ENCODE measurements at places on chromosomes 7 and 10.

GRCh38 chr10:62811159-62811875 lies 4.8 kb downstream of the EGR2 start:
- no peak for DNase-seq

DNA sequence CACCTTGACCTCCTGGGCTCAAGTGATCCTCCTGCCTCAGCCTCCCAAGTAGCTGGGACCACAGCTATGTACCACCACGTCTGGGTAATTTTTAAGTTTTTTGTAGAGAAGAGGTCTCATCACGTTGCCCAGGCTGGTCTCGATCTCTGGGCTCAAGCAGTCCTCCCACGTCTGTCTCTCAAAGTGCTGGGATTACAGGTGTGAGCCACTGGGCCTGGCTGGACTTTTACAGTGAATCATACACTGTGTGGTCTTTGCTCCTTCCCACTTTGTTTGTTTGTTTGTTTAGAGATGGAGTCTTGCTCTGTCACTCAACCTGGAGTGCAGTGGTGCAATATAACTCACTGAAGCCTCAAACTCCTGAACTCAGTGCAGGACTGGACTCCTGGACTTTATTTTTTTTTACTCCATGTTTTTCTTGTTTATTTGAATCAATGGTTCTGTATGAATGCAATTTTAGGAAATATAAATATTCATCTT lies 12.5 kb downstream of the PPIA start:
- no peak for DNase-seq

GRCh38 chr7:128446306-128446705 lies 9.4 kb upstream of the HILPDA start:
- DNase-seq, result no peak

DNA sequence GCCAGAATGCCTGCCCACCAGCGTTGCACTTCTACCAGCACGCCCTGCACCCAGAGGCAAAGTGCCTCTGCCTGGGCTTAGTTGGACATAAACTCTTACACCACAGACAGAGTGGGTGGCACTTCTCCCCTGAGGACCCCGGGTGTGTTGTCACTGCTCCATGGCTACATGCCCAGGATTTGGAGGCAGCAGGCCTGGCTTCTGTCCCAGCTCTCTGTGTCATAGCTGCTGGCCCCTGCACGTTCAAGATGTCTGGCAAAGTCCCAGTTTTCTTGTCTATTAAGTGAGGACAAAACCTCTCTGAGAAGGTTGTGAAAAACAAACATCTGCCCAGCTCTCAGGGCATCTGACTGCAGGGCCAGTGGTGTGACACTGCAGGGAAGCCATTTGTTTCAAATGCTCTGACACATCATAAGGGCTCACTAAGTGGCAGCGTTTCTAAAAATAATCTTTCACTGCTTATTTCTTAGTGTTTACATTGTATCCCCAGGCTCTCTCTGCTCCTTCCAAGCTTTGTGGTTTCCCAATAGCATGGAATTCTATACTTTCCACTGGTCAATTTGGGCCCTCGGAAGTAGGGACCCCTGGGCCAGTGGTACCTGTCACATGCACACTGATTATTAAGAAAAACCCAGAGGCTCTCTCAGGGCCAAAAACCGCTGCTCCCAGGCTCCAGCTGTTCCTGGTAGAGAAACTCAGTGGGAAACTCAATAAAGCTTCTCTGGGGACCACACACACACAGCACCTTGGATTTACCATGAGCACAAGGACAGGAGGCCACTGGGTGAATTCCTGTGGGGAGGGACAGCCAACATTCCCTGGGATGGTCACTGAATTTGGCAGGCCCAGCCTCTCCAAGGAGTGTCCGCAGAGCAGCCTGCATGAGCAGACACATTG lies 86.2 kb upstream of the ANLN start:
- no peak for DNase-seq

- DNase-seq, result no peak
These were observed 71.4 kb downstream of the FGFR2 start for GRCh38 chr10:121526801-121527221.

DNA sequence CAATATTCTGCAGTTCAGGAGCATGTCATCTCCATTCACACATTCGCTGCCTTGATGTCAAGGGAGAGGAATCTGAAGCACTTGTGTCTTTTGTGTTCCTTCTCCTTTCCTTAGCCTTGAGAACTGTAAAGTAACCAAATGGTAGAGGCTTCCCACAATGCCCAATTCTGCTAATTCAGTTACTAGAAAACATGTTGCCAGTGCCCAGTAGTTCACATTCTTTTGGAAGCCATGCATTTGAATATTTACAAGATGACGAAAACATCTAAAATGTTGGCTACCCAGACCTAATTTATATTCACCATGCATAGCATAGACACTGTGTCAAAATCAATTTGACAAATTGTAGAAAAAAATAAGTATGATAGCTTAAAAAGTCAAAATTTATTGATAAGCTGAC lies 852.7 kb upstream of the PHF14 start:
- DNase-seq, result no peak

- DNase-seq, result no peak
These were observed 90.6 kb upstream of the NMT2 start for GRCh38 chr10:15259136-15259535.

GRCh38 chr7:36748017-36748487 lies 23.8 kb upstream of the AOAH start:
- DNase-seq, result no peak

DNA sequence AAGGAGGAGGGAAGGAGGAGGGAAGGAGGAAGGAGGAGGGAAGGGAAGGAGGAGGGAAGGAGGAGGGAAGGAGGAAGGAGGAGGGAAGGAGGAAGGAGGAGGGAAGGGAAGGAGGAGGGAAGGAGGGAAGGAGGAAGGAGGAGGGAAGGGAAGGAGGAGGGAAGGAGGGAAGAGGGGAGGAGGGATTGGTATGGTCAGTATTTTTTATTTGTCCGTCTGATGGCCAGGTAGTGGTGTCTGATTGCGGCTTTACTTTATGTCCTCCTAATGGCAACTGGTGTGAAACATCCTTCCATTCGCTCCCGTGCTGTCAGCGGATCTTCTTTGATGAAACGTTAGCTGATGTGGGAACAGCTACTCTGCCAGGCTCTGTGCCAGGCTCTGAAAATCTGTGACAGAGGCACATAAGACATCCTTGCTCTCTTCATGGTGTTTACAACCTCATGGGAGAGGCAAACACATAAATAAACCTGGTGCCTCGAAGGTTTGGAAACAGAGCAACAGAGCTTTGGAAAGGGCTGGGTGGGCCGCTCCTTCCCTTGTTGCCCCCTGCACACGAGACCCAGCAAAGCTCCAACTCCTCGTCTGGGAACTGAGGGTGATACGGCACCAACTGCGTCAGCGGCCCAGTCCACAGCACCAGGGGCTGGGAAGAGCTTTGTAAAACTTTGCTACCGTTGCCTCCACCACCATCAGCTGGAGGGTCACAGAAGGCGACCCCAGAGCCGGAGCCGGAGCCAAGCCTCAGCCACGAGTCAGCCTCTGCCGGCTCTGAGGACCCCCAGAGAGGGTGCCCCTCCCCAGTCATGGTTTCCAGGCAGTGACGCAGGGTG lies 40.3 kb downstream of the PDGFA start:
- DNase-seq, result no peak

DNA sequence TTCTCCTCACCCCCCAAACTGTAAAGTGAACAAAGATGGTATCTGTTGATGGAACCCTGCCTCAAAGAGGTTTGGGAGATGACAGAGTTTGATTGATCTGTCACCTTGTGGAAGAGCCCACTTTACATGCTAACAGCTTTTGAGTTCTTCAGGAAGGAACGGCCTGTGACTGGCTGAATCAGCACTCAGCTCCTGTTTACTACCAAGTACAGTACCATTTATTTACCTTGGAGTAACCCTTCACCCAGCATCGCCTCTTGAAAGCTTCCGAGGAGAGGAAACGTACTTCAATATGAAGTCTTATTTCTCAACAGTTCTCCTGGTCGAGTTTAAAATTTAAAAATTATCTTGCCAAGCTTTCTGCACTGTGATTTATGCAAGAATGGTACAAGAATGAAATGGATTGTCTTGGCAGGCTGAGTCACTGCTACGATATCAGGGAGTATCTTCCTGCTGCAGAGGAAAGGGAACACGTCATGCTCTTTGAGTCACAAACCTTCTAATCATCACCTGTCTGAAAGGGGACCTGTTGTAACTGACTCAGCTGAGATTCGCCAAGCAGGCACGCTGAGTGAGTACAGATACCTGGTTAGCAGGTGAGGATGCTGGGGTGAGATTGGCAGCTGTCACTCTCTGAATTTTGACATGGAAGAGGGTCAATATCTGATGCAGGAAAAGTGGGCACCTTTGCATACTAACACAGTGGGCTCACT lies 30.1 kb downstream of the KLF6 start:
- DNase-seq, result no peak

DNA sequence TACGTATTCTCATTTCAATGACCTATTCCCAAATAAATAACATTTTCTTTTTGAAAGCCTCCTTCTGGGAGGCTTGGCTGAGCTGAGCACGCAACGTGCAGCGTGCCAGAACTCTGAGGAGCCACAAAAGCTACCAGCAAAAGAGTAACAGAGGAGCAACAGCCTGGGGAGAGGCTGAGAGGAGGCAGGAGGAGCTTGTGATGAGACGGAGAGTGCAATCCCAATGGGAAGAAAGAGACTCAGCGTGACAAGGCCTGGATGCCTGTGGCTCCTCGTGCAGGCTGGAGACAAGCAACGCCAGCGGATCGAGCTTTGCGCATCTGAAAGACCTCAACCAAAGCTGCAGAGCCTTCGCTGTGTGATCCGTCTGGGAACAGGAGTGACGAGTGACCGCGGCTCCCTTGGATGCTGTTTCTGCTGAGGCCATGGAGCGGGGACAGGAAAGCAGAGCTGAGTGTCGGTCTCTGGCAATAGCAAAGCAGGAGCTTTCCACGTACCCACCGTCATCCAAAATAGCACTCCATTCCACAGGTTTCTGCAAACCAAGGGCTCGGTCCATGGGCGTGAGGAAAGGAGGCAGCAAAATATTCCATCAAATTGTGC lies 171.7 kb upstream of the PFKP start:
- DNase-seq, result no peak

DNA sequence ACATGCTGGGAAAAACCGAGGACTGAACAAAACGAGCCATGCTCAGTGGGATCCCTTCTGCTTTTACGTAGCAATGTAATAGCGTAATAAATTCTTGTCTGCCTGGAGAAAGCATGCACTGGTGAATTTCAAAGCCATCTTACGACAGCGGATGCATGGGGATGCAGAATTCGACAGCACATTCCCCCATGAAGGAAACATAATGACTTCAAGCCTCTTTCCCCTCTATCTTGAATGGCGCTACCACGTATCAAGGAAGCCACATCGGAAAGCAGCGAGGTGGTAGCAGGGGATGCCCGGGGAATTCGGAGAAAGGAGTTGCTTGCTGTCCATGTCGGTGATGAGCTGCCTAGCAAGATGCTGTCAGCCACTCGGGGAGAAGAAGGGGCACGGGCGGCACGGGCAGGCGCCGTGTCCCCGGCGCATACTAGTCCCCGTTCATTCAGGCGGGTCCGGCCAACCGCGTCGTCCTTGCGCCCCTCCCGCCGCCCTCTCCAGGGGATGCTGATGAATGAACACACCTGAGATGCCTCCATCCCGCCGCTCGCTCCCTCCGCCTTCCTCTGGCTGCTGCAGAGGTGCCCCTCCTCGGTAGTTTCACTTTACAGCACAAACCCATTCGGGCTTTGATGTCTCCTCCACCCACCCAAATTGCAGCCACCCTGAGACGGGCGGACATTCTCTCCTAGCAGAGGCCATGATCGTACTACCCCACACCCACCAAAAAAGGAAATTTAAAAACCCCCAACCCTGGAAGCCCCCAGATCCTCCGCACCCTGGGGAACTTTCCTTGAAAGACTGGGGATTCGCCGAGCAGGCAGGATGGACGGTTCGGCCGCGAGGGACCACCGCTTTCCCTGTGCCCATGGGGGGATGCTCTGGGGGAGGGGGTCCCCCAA lies 644 bp downstream of the SORBS1 start:
- peak; percentile 24 for DNase-seq

DNA sequence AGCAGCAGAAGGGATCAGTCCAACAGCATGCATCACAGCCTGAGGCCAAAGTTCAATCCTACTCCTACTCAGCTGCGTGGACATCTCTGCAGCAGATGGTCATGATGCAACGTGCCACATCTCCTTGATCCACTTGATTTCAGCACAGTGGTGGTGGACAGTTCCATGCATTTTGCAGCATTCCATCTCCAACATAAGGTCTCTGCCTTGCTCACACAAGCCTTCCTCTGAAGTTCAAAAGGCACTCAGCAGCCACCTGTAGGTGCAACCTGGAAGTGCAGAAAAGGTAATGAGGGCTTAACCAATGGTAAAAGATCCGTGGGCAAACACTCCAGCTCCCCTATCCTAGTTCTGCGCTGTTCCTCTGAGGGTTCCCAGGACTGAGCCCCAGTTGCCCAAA lies 57.5 kb upstream of the CHCHD3 start:
- DNase-seq, result no peak

GRCh38 chr10:89257581-89257980 lies 6.0 kb upstream of the LIPA start:
- DNase-seq, result no peak

GRCh38 chr7:119037941-119038340 lies 813.4 kb downstream of the ANKRD7 start:
- no peak for DNase-seq

- no peak for DNase-seq
These were observed 425.4 kb downstream of the EXOC4 start for GRCh38 chr7:133678137-133678814.

DNA sequence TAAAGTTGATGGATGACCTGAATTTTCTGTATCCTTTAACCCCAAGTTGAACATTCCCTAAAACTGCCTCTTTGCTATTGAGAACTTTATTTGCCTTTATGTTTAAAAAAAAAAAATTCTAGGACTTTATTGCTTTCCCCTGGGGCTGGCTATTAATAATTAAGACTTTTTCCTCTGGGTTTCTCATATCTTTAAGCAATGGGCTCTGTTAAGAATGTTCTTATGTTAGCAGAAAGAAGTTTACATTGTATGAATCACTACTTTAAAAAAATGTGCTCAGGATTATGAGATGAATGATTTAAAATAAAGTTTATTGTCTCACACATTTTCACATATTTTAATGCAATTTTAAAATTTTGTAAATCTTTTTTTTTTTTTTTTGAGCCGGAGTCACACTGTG lies 19.5 kb downstream of the TAX1BP1 start:
- DNase-seq, result no peak

DNA sequence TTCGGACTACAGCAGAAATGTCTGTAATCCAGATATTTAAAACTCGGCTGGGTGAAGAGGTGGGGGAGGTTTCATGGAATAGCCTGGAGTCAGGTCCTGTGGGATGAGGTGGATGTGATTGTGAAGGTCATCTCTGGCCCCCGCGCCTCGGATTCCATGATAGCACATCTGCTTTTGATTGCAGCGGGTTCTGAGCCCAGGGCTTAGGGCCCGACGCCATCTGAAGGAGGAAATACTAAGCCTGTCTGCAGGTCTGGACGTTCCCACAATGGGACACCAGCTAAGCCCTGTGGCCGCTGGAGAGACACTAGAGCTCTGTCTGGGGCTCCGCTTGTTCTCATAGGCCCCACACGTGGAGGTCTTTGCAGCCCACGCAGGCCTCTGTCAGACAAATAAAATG lies 328.7 kb downstream of the CXCL12 start:
- DNase-seq, result no peak
